Stimulated activated CD8-positive, alpha-beta memory T cell treated with anti-CD3 and anti-CD28 coated beads, Interleukin-2, amount 100 ng/mL, for 48 hours (primary cell): ENCODE measurements at places on chromosomes 2 and 18.

DNA sequence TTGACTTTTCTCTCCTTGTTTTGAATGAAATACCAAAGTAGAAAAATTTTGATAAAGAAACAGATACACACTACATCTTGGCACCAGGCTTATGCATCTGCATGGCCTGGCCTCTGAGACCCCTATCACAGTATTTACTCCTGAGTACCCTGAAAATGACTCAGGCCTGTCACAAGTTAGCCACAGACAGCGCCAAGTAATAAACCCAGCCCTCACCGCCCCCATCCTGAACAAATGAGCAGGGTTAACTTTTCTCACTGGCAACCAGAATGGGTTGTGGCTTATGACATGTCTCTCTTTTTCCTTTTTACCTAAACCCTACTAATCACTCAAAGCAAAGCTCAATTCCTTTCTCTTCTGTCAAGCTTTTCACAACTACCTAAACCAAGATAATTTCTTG lies 35.3 kb downstream of the SPRED2 start:
- DNase-seq: peak; percentile 32

- DNase-seq: no peak
These were observed 224.0 kb downstream of the AFF3 start for GRCh38 chr2:99918389-99918788.

DNA sequence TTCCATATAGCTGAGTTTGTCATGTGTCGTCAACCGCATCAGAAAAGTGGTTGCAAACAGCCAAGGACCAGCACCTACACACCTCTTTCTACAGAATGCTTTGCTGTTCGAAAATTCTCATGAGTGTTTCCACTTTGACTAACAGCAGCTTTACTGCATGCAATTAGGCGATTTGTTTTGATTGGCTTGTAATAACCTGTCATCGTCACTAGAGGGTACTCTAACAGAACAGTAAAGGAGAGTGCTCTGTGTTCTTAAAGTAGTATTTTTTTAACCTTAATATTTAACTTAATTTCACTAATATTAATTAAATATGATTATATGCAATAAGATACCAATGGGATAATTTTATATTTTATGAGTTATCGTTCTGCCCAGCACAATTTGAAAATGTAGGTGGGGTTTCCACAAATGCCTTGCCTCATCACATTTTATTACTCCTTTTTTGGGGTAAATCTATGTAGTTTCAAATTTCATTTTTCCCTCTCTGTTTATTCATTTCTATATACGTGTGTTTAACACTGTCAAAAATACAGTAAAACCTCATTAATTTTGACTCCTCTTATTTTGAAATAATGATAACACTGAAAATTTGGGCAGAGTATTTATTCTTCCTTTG lies 502.2 kb downstream of the NRXN1 start:
- DNase-seq: no peak

DNA sequence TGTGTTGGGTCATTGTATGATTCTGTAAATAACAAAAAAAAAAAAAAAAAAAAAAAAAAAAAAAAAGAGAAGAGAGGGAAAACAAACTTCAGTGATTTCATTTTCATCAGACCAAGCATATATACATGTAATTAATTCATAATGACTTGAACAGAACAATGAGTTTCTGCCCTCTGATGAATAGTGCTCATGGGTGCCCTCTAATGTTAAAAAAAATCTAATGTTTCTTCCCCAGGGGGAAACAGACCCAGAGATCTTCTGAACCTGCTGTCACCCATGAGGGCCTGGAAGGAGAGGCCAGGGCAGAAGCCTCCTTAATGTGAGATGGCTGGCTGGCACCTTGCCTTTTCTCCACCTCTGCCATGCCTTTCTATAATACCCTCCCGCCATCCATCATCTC lies 289.2 kb downstream of the ZNF521 start:
- DNase-seq: no peak

DNA sequence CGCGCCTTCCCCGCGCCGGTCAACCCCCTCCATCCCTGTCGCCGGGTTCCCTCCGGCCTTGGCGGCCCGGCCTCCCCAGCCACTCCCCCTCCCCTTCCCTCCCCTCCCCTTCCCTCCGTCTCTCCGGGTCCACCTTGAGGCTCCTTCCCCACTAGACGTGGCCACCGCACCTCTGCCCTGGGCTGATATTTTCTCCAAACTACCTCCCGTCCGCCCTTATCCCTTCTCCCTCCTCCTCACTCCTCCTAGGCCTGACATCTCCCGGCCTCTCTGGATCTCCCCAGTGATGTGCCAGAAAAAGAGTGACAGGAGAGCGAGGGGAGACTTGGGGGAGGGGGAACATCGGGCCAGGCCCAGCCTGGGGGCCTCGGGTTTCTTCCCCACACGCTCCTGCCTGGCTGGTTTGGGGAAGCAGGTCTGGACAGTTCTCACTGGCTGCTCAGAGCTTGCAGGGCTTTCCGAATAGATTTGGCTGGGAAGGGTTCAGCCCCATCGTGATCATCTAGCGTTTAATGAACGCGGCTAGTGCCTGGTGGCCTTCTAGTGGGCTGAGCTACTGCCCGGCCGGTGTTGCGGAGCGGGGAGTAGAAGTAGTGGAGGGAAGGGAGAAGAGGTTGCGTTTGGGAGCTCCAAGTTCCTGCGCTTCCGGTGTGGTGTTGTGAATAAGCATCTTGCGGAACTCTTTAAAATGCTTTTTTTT lies 641 bp downstream of the MAPRE3 start:
- DNase-seq: no peak

DNA sequence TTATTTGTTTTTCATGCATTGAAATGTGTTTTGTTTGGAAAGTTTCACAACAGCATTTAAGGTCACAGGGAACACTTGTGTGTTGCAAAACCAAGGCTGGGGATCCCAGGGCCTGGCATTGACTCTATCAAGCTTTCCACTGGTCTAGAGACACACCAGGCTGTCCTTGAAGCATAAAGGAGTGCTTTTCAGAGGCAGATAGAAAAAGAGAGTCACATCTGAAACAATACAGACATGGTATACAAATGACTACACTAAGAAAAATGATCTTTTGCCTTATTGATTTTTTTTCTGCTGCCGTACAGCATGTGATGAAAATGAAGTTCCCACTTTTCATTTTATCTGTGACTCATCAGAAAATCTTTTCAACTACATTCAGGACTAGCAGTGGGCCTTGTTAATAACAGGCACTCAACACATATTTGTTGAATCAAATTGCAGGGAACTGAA lies 61.9 kb upstream of the ZCCHC2 start:
- DNase-seq: no peak

- no peak for DNase-seq
These were observed 115.6 kb downstream of the LPIN1 start for GRCh38 chr2:11862049-11862448.

DNA sequence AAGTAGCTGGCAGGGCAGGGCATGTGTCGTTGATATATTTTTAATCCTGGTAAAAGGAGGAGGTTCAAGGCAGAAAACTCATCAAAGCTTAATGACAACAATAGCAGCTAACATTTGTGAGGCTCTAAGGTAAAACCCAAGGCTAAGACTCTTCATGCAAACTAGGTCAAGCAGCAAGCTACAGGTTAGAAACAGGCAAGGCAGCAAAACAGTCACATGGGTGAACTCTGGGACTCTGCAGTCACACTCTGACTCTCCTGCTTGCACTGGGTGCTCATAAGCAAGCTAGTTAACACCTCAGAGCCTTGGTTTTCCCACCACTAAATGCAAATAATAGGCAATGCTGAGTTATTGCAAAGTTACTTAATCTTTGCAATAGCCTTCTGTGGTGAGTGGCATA lies 7.9 kb downstream of the IL1RN start:
- no peak for DNase-seq

DNA sequence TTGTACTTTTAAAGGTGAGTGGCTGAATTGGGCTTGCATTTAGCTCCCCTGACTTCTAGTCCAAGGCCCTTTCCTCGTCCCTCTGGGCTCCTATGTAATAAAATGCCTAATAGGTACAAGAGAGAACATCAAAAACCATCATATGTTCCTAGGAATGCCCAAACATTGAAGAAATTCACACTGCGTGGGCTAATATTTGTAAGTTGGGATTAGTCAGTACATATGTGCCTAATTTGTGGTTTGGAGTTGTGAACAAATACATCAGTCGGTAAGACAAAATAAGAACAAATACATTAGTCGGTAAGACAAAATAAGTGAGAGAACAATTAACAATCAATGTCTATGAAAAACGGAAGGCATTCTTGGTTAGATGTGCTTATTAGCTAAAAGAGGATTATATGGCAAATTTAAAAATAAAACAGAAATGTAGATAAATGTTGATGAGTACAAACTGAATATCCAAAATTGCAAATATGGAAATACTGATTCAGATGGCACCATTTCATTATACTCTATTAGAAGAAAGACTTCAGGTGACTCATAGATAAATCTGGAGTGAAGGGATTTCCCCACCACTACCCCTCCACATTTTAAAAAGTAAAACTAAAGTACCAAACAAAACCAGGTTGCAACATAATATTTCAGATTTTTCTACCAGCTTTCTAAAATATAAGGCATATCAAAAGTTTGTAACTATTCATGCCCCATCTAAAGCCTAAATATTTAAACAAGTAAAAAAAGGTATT lies 325.4 kb downstream of the ZEB2 start:
- no peak for DNase-seq

DNA sequence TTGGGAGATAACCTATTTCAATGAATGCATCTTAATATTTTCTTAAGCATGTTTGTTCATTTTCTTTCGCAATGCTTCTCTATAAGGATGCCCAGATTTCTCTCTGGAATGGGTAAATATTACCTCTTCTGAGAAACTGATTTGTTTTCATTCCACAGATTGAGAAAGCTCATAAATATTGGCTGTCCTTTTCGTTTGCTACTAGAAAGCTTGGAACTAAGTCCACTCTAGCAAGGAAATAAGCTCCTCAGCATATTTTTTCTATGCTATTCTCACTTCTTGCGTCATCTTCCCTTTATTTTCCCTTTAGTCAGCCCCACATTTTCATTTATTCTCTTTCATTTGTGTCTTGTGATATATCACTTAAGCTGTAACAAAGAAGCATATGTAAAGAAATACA lies 76.3 kb downstream of the ANTXR1 start:
- DNase-seq: no peak

DNA sequence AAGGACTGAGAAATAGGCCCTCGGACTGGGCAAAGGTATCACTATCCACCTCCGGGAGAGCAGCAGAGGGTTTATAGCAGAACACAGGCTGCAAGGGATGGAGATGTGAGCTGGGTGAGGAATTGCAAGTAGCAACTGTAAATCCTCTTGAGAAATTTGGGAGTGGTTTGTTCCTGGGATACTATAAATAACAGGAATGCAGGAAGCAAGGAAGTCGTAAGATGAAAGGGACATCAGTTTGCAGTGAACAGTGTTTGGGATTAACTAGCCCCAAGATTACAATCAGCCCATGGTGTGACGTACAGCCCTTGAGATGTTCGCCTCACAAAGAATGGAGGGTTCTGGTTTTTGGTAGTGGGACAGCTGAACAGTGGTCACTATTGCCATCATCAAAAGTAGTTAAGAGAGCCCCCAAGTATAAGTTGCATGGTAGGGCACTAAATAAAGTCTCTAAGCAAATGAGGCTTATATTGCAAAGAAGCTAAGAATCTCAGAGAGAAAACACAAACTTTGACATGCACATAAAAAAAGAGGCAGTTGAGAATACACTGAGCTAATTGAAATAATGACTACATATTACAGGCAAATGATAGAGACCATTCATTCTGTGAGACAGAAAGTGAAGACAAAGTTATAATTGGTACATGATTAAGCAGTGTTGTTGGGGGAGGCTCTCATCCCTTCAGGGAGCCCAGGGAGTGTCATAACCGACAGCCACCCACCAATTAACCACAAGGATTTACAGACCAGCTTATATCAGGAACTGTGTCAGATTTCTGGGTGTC lies 362.5 kb upstream of the ACVR2A start:
- no peak for DNase-seq

DNA sequence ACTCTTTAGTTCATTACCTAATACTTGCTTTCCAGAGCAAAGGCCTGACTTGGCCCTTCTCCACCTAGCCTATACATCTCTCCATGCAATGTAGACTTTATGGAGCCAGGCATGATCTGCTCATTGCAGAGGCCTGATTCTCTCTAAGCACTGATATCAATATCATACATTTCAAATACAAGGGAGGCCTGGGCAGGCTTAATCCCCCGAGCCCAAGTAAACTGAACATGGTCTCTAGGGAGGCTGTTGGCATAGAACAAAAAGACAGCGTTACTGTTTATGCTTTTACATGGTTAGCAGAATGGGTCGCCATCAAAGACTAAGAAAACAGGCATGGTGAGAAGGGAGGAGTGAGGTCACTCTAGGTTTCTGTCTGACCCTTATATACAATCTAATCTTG lies 695.1 kb downstream of the ZEB2 start:
- DNase-seq: no peak

GRCh38 chr2:88057437-88057844 lies 1.9 kb upstream of the KRCC1 start:
- DNase-seq: no peak

DNA sequence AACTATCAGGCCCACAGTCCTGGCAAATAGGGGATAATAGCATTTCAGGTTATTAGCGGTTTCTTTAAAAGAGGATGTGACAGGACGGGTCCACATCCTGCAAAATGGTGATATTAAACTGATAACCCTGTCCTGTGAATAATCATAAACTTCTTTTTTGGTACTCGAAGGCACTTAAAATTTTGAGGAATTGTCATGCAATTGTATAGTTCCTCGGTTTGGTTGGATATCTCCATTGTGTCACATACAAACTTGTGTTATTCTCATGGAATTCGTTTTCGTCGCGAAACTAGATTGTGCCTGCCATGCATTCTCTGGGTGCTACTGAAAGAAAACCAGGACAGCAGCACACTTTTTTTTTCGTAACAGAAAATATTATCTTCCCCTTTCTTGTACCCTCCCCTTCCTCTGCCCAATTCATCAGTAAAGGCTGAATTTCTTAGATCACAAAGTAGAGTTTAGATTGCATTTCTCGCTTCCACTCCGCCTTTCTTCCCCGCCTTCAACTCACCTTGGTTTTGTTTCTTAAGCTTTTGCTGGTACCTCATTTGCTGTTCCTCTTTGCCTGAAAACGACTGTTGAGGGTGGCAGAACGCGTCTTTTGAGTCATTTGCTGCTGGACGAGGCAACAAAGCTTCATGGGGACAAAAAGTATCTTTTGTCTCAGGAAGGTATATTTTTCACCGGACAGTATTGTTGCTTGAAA lies 1.3 kb downstream of the CERS6 start:
- no peak for DNase-seq

DNA sequence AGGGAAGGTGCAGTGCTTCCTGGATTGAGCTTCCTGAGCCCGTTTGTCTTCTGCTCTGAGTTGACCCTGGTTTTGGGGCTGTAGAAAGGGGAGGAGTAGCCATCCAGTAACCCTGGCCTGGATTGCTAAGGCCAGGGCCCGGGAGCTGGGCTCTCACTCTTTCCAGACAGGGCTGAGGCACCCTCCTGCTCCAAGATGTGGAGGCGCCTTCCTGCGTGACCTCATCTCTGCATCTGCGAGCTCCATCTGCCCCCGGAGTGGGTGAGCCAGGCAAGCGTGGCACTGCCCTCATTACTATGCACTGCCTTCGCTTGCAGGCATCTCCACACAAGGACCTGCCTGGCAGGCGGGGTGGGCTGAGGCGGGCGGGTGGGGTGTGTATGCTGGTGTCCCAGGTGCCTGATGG lies 58.0 kb downstream of the RAB31 start:
- DNase-seq: no peak
